ENCODE measurements at places on chromosomes 5 and 9.
A peak's percentile ranks its signal among the peaks of the same experiment; 100 is the strongest.

GRCh38 chr9:124139001-124139400 lies 118.7 kb upstream of the NEK6 start:
- peak; percentile 84 for DNase-seq

DNA sequence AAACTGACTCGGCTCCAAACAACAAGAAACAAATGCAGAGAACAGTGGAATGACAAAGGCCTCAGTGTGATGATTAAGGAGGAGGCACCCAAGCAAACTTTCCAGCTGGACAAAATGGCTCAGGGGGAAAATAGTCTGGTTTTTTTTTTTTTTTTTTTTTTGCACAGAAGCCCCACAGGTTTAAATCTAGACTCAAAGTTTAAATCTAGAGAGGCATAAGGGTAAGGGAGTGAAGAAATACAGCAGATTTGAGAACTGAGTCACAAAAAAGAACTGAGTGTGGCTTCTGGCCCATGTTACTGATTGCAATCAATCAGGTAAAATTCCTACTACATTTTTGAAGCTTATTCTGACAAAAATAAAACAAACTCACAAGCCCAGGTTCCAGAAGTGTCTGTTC lies 12.3 kb downstream of the BOD1 start:
- no peak for DNase-seq

DNA sequence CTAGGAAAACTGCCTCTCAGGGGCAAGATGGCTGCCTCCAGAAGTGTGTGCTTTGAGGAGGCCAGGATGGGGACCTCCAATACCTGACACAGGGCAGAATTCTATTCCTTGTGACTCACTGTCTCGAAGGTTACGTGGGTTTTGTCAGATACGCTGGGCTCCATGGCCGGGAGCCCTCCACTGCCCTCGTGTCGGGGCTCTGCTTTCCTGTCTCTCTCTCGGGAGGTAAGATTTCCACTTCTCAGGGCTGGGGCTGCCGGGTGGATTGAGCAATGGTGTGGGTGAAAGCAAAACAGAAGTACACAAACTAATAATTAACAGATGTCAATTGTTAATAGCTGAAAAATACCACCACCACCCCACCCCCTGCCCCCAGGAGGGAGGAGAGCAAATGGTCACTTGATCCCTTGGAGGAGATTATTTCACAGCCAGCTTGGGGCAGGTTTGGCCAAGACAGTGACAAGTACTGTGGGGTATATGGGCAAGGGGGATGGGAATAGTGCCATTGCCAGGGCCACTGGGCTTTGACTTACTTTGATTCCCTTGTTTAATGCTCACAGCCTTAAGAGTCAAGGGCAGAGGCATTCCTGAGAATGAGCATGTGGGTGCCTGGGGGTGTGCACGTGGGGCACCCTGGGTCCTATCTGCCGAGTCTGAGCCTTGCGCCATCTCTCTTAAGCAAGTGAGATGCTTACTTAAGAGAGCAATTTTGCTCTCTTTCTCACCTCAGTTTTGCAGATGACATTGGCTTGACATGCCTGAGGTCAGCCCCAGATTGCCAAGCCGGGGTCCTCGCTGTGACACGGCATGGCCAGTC lies 28.8 kb upstream of the DAB2IP start:
- peak; percentile 69 for DNase-seq

DNA sequence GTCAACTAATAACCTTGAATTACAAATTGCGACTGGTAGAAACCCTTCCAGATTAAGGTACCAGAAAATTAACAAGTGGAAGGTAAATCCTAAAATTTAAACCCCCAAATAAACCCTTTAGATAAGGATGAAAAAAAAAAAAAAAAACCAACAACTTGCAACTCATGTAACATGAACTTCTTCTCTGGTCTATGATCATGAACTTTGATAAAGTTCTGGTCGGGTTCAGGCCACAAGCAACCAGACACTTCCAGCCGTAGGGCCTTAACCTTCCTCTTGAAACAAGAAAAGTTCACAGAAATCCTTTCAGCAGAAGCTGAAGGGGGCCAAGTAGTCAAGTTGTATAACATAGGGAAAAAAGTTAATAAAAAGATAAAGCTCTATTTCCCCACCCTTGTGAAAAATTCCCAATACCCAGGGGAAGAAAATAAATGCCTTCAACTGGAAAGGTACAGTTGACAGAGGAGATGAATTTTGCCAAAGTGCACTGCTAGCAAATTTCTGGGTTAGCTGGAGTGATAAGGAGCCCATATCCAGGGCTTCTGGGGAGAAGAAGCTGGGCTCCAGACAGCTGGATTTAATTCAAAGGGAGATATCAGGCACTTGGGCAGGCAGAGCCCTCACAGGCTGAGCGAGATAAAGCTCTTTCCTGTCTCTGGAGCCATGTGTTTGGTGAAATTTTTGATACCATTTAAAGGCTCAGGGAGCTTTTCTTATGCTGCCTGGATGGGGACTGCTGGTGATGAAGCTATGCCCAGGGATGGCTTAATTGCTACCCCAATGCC lies 234.2 kb upstream of the PANK3 start:
- no peak for DNase-seq

- DNase-seq = no peak
These were observed 27.5 kb downstream of the PIP5K1B start for GRCh38 chr9:68732405-68733020.

- no peak for DNase-seq
These were observed 701.3 kb upstream of the ACO1 start for GRCh38 chr9:31683116-31683515.

GRCh38 chr5:147170603-147171002 lies 64.2 kb upstream of the STK32A start:
- DNase-seq = no peak

DNA sequence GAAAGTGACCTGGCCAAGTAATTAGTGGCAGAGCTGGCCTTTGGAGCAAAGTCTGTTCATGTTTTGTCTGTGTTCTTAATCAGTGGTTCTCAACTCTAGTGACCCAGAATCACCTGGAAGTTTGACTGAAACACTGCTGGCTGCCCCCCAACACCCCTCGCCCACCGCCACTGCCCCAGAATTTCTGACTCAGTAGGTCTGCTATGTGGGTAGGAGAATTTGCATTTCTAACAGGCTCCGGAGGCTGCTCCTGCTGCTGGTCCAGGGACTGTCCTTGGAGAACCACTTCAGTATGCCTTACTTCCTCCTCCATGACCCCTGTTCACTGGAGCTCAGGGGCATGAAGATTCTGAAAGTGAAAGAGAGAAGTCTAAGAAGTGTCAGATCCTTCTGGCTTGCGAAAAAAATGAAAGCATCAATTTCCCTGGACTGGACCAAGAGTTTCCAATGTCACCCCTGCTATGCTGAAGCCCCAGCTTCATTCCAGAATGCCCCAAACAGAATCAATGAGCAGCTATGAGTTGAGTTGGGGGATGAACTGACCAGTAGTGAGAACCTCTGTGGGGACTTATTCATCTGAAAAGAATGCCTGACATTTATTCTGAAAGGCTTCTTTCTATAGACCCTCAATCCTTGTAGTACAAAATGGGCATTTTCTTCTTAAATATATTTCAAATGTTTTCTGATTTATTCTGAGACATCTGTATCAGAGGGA lies 20.8 kb upstream of the COL15A1 start:
- DNase-seq = no peak

DNA sequence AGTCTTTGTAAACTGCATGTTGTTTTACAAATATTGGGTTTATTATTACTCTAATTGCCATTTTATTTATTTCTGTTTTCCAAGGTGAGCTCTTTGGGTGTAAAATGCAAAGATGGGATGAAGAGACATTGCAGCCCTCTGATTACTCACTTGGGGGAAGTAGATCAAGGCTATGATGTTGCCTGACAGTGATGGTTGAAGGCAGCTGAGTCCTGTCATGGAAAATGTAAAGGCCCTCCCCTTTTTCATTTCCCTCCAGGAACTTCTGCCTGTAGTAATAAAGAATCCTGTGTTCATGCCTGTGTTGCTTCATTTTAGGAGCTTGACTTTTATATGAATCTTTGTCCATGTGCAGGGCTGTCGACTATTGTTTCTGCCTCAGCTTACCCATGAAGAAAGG lies 605.4 kb upstream of the CLINT1 start:
- no peak for DNase-seq

DNA sequence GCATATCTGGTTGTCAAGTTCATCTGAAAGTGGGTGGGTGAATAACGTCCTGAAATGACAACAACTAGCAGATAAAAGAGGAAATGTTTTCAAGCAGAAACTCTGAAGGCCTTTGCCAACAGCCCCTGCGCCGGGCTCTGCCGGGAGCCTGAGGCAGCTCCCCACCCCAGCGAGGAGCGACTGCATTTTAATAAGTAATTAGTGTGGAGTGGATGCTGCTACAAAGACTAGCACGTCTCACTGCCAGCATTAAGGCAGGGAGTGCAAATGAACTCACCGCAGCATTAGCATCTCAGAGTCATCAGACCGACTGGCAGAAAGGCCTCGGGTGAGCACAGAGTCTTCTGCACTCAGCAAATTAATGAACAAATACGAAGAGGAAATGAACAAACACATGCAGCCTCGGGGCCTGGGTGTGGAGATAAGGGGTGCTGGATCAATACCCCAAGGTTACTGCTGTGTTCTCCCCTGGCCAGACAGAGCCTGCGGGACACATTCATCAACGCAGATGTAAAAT lies 63.8 kb downstream of the VAV2 start:
- DNase-seq = no peak

- no peak for DNase-seq
These were observed 40.1 kb upstream of the KIAA1958 start for GRCh38 chr9:112446526-112446925.

DNA sequence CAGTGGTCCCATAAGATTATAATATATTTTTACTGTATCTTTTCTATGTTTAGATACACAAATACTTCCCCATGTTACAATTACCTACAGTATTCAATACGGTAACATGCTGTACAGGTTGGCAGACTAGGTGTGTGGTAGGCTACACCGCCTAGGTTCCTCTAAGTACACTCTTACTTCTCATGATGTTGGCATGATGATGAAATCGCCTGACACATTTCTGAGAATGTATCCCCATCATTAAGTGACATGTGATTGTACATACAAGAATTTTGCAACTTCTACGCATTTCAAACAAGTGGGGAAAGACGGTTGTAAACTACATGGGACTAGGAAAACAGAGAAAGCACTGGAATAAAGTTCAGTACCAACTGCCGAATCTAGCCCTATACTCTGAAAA lies 53.3 kb downstream of the SETX start:
- peak; percentile 9 for DNase-seq

GRCh38 chr9:137379761-137380161 lies 43.2 kb downstream of the EXD3 start:
- no peak for DNase-seq

- no peak for DNase-seq
These were observed 220.6 kb downstream of the DMAC1 start for GRCh38 chr9:7578951-7579350.

- DNase-seq = no peak
These were observed 189.0 kb upstream of the DAP start for GRCh38 chr5:10949856-10950630.

DNA sequence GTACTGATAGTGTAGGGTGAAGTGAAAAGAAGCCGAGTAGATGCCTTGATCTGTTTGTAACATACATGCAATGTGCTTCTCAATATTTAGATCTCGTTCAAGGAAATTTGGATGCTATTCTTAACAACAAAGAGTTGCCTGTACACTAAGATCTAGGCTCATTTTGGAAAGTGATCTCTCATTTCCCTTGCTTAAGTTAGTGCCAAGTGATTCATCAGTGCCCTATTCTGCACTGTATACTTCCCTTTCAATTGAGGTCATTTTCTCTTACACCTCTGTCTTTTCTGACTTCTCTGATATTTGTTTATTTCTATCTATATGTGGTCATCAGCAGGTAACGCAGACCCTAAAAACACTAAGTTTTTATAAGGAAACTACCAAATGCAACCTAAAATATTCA lies 528.6 kb upstream of the PTPRD start:
- no peak for DNase-seq

DNA sequence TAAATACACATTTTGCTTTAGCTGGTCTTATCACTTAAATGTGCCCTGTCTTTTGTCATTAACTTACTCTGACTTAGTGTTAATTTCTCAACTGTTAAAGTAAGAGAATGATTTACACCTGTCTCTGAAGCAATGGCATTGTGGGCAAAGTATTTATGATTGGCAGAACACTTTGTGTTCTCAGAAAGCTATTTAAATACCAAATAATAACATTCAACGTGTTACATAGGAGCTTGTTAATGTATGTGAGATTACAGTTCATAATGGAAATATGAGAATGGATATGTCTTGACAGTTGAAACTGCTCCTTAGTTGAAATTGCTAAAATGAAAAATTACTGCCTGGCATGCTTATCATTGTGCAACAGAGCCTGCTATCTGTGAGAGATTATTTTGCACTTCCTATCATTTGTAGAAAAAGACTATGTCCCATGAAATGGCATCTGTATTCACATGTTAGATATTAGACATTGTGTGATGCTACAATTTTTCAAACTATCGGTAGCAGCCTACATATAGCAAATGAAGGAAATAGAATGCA lies 46.1 kb downstream of the PRR16 start:
- DNase-seq = no peak

DNA sequence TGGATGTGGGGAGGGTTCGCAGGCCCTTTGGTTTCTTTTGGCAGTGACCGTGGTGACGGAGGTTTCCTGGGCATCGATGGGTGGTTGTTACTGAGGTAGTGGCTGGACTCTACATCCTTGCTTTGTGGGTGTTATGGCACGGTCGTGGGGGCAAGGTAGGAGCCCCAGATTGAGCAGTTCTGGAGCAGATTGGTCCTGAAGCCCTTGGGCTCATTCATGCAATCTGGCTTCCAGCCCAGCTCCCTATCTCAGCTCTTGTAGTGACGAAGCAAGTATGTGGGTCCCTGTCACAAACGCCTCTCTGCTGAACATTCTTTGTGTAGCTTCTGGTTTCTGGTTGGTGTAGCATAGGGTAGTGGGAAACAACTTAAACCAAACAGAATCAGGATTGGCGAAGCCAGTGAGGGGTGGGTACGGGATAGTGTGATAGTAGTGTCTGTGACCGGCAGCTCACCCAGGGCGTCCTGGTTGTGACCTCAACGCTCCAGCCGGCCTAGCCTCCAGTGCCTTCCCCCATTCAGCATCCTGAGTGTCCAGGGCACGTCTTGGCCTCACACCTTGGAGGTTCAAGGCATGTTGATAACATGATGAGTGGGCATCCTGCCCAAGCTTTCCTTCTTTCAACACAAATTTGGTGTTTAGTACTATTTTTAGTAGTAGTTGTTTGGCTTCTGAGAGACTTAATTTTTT lies 2.9 kb downstream of the NDUFS6 start:
- DNase-seq = no peak
